Calu3 (cell line): ENCODE measurements at places on chromosomes 2 and 18. TPM values are rescaled to one million over a fixed set of nuclear protein-coding genes. Genes with fewer than 3 reads are reported as not detected.

- no peak for DNase-seq
- H3K27ac ChIP-seq: no peak overlapping the region
- H3K4me1 ChIP-seq: no peaks in the 10 kb centered on the region
- no peak overlapping the region for H3K4me3 ChIP-seq
- peaks cover 4% of the 10 kb centered on the region for H3K36me3 ChIP-seq
These were observed 61.4 kb downstream of the FAM168B start for GRCh38 chr2:131031875-131032274.

Gene UBE2E3
- 57.8 and 64.3 TPM in 2 replicates for total RNA-seq

- no peaks in the 10 kb centered on the region for H3K36me3 ChIP-seq
- H3K27ac ChIP-seq: no peak overlapping the region
- no peak overlapping the region for H3K4me3 ChIP-seq
- H3K4me1 ChIP-seq: no peaks in the 10 kb centered on the region
- DNase-seq: no peak
These were observed 186.4 kb upstream of the FAM98A start for GRCh38 chr2:33785201-33786106.

Gene MAL
- total RNA-seq: not detected in 2 replicates

GRCh38 chr2:44168681-44169154, at the start of gene PPM1B:
PPM1B (plus strand) TSS chr2:44168875; CDS start chr2:44201200, 32,325 bp downstream.
- H3K27ac ChIP-seq: peak within 1 kb of the TSS; percentile 89
- peak; percentile 99 for DNase-seq
- H3K4me1 ChIP-seq: peaks cover 14% of the 10 kb centered on the region
- peaks cover 43% of the 10 kb centered on the region for H3K36me3 ChIP-seq
- H3K4me3 ChIP-seq: peak within 1 kb of the TSS; percentile 86

DNA sequence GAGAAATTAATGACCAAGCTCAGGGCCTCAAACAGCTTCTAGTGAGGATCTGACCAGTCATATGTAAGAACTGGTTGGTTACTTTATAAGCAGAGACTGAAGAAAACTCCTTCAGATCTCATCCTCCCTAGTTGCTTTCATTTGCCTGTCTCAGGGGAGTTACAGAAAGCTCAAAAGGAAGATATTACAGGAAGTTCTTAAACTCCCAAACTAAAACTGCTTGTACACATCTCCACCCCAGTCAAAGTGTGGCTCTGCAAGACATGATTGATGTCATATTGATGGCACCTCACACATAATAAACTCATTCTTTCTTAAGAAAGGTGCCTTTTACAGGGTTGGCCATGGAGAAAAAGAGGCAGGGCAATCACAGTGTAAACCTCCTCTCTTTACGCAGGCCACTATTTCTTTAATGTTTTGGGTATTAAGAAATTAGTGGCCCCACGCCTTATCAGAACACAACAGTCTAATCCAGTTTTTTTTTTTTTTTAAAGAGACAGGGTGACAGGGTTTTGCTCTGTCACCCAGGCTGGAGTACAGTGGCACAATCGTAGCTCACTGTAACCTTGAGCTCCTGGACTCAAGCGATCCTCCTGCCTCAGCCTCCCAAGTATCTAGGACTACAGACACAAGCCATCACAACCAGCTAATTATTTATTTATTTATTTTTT, 62.6 kb upstream of the STK17B start:
- H3K27me3 ChIP-seq: no peaks in the 10 kb centered on the region
- H3K4me1 ChIP-seq: peaks cover 23% of the 10 kb centered on the region
- no peak for DNase-seq
- H3K36me3 ChIP-seq: peaks cover 8% of the 10 kb centered on the region
- H3K4me3 ChIP-seq: no peak overlapping the region

- H3K27ac ChIP-seq: no peak overlapping the region
- H3K4me3 ChIP-seq: no peak overlapping the region
- no peaks in the 10 kb centered on the region for H3K4me1 ChIP-seq
- DNase-seq: no peak
- no peaks in the 10 kb centered on the region for H3K27me3 ChIP-seq
These were observed 245.6 kb upstream of the RASGRP3 start for GRCh38 chr2:33230842-33231241.

DNA sequence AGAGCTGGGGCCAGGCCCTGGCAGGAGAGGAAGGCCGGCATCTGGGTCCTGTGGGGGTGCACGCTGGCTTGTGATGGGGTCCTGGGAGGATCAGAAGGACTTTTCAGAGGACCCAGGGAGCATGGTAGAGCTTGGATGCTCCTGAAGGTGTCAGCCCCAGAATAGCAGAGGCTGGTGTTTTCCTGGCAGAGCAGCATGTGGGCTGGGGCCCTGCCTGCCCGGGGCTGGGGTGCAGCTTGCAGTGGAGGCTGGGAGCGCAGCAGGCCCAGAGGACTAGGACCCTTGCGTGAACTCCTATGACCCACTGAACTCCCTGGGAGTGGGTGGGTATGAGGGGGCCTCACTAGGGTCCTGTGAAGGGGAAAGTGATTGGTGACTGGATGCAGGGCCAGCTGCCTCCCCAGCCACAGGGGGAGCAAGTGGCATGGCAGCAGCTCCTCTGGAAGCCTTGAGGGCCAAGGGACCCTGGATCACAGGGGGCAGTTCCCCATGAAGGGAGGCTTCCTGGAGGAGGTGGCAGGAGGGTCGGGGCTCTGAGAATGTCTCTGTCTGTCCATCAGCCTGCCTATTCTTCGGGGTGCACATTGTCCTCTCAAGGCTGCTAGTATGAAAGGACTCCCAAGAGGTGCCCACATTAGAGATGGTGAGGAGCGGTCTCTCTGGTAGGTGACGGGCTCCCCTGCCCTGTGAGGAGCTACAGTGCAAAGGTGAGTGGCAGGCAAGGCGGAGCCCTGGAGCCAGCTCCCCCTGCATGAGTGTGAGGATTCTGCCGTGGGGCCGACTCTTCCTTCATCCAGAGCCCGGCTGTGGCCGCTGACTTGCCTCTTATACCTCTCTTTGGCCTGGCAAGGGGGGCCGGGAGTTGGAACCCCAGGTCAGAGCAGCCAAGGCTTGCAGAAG, 249.0 kb downstream of the DYSF start:
- H3K4me3 ChIP-seq: no peak overlapping the region
- H3K4me1 ChIP-seq: no peaks in the 10 kb centered on the region
- peaks cover 94% of the 10 kb centered on the region for H3K27me3 ChIP-seq

- DNase-seq: no peak
- H3K27me3 ChIP-seq: no peaks in the 10 kb centered on the region
- H3K27ac ChIP-seq: no peak overlapping the region
These were observed 23.8 kb downstream of the ANKAR start for GRCh38 chr2:189698020-189698887.

Gene CYS1
- total RNA-seq: 4.8 and 10.0 TPM in 2 replicates

DNA sequence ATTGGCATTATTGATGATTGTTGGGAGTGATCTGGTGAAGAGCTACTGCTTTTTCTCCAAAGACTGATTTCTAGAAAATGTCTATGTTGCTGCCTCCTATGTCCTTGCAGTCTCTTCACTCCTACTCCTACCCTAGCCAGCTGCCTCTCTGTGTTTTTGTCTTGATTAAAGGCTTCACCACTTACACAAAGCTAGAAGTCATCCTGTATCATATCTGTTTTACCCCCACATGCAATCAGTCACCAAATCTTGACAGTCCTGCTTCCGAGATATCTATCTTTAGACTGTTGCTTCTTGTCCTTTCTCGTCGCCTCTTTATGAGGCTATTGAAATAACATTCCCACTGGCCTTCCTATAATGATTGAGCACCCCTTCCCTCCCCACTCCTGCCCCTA, 84.5 kb upstream of the ITGA4 start:
- no peak overlapping the region for H3K4me3 ChIP-seq
- H3K27ac ChIP-seq: no peak overlapping the region
- no peak for DNase-seq
- no peaks in the 10 kb centered on the region for H3K4me1 ChIP-seq

Gene TCF4
- 0.21 and 0.37 TPM in 2 replicates for total RNA-seq

- peaks cover 48% of the 10 kb centered on the region for H3K36me3 ChIP-seq
- H3K4me1 ChIP-seq: no peaks in the 10 kb centered on the region
- DNase-seq: no peak
- H3K27ac ChIP-seq: no peak overlapping the region
- H3K4me3 ChIP-seq: no peak overlapping the region
These were observed 23.3 kb downstream of the MARCHF7 start for GRCh38 chr2:159735648-159736047.

DNA sequence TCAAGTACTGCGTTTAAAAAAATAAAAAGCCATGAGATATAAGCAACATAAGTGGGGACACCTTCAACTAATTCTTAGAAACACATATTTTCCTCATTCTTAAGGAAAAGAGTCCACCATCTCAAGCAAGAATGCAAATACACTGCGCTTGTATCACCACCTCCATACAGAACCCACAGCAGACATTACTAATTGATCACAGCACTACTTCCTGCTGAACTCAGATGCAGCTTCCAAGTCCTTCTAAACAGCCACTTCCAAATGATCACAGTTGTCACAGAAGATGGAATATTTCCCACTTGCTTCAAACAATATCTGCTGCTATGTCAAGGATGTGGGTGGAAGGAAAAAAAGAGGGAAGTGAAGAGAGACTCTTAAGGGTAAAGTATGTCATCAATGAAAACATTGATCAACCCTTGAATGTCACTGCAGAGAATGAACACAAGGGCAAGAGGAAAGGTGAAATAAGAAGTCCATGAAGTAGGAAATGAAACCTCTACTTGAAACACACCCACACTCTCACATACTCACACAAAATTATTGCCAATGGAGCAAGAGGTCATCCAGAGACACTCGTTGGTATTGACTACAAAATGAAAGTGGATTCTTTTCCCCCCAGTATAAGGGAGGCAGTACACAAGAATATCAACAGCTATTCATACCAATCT, 22.1 kb downstream of the TGFA start:
- peak overlapping the region; percentile 35 for H3K4me3 ChIP-seq
- H3K27ac ChIP-seq: peak overlapping the region; percentile 56

GRCh38 chr2:445896-446295, 158.0 kb upstream of the ALKAL2 start:
- H3K27ac ChIP-seq: no peak overlapping the region
- H3K27me3 ChIP-seq: no peaks in the 10 kb centered on the region
- no peaks in the 10 kb centered on the region for H3K36me3 ChIP-seq
- no peaks in the 10 kb centered on the region for H3K4me1 ChIP-seq
- no peak for DNase-seq

Gene CCDC102B
- 2.1 and 3.0 TPM in 2 replicates for total RNA-seq

Gene ZNF407
- 15.1 and 17.4 TPM in 2 replicates for total RNA-seq

GRCh38 chr18:68489013-68489792, 225.7 kb downstream of the TMX3 start:
- peaks cover 10% of the 10 kb centered on the region for H3K4me1 ChIP-seq
- H3K27ac ChIP-seq: no peak overlapping the region
- H3K27me3 ChIP-seq: no peaks in the 10 kb centered on the region
- H3K4me3 ChIP-seq: no peak overlapping the region
- DNase-seq: no peak
- no peaks in the 10 kb centered on the region for H3K36me3 ChIP-seq

- H3K36me3 ChIP-seq: no peaks in the 10 kb centered on the region
- H3K27ac ChIP-seq: no peak overlapping the region
- H3K27me3 ChIP-seq: no peaks in the 10 kb centered on the region
- no peak for DNase-seq
- no peaks in the 10 kb centered on the region for H3K4me1 ChIP-seq
- H3K4me3 ChIP-seq: no peak overlapping the region
These were observed 429.2 kb downstream of the PARD3B start for GRCh38 chr2:204974487-204974886.
